ENCODE measurements at places on chromosomes 11 and 22. TPM values are rescaled to one million over a fixed set of nuclear protein-coding genes. Genes with fewer than 3 reads are reported as not detected.

DNA sequence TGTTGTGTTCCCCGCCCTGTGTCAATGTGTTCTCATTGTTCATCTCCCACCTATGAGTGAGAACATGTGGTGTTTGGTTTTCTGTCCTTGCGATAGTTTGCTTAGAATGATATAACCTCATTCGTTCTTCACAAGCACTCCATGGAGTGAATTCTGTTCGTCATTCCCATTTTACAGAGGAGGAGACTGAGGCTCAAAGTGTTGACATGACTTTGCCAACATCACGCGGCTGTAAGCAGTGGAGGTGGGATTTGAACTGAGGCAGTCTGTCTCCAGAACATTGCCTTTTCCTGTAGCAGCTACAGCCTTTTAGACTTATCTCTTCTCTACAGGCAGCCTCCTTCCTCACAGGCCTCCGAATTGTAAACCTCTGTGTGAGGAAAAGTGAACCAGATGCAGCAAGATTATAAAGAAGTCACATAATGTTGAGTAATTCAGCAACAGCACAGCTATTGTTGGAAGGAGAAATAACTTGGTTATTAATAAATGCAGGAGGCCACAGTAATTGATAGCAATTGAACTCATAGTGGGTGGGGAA is 74.6 kb downstream of the MYO18B start:
- H3K27me3 ChIP-seq, result no peaks in the 10 kb centered on the region
- H3K36me3 ChIP-seq, result no peaks in the 10 kb centered on the region
- DNase-seq, result no peak
- no peaks in the 10 kb centered on the region for H3K4me1 ChIP-seq
- no peak overlapping the region for H3K4me3 ChIP-seq
- no peak overlapping the region for H3K27ac ChIP-seq

DNA sequence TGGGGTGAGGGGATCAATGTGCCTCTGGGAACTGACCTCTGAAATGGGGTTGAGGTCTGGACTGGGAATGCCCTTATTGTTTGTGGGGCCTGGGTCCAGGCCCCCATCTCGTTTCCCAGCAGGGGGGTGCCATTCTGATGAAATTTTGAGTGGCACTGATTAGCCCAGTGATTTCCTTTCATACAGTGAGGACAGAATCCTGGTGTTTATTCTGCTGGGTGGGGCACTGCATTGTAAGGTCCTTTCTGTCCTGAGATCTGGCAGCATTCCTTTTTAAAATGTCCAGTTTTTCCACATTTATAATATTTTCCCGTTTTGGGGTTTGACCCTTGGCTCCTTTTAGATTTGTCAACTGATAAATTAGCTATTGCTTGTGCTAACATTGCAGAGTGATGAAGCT is 27.1 kb downstream of the OR10A6 start:
- H3K27ac ChIP-seq, result no peak overlapping the region
- H3K4me3 ChIP-seq, result no peak overlapping the region
- no peaks in the 10 kb centered on the region for H3K36me3 ChIP-seq
- peaks cover 21% of the 10 kb centered on the region for H3K4me1 ChIP-seq

Gene MCAT
- total RNA-seq, result 9.5 TPM

Gene GALNT18
- total RNA-seq, result 57.8 TPM

DNA sequence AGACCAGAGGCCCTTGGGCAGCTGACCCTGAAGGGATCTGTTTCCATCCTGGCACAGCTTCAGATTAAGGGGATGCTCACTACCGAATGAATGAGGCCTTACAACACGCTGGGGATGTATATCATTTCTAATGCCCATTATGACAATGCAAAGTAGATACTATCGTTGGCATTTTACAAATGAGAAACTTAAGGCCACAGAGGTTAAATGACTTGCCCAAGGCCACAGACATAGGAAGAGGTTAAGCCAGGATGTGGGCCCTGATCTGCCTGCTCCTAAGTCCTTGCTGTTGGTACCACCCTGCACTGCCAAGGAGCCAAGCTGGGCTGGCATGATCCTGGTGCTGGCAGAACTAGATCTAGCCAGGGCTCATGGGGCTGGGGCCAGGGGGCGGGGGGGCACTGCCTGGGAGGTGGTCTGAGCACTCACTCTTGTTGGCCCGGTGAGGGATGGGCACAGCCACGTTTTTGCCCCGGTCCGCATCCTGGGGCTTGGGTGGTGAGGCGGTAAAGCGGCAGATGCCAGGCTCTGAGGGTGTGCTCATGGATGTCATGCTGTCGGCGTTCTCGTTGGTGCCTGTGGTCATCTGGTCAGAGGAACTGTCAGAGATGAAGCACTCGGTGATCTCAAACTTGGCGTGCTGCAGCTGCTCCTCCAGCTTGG is 102.8 kb downstream of the CEP164 start:
- no peaks in the 10 kb centered on the region for H3K4me1 ChIP-seq
- H3K36me3 ChIP-seq, result no peaks in the 10 kb centered on the region
- DNase-seq, result no peak

Gene PKP3
- total RNA-seq, result 5.9 TPM

Data from thoracic aorta (tissue), 2 donors.